Dermis blood vessel endothelial cell (primary cell): ENCODE measurements at places on chromosomes 11 and 22. TPM values are rescaled to one million over a fixed set of nuclear protein-coding genes. Genes with fewer than 3 reads are reported as not detected.

The ZNF215 gene
- 0.70 and 1.7 TPM in 2 replicates for total RNA-seq

The SEPTIN5 gene
- total RNA-seq: 25.3 and 29.3 TPM in 2 replicates

The FZD4 gene
- 185 and 214 TPM in 2 replicates for total RNA-seq

The ARHGAP20 gene
- 1.0 and 1.5 TPM in 2 replicates for total RNA-seq

The SLC2A11 gene
- total RNA-seq: 4.7 and 6.0 TPM in 2 replicates

The CATSPERZ gene
- total RNA-seq: not detected in 2 replicates

The TCP11L1 gene
- total RNA-seq: 16.5 and 19.1 TPM in 2 replicates

The WDR74 gene
- total RNA-seq: 39.4 and 46.3 TPM in 2 replicates

The PHF21A gene
- 6.3 and 13.2 TPM in 2 replicates for total RNA-seq

The OR4D5 gene
- total RNA-seq: not detected in 2 replicates

The GUCD1 gene
- 284 and 311 TPM in 2 replicates for total RNA-seq

The SEC14L6 gene
- total RNA-seq: 0.05 and 0.34 TPM in 2 replicates

The TEX12 gene
- not detected in 2 replicates for total RNA-seq

The SHISA8 gene
- total RNA-seq: not detected in 2 replicates

The DSCAML1 gene
- total RNA-seq: under 0.01 TPM in 1 of 2 replicates, not detected in the other

The GAL3ST1 gene
- total RNA-seq: 0.05 and 0.17 TPM in 2 replicates

The OR5D18 gene
- not detected in 2 replicates for total RNA-seq
